ENCODE measurements at places on chromosomes 5 and 9. TPM values are rescaled to one million over a fixed set of nuclear protein-coding genes. Genes with fewer than 3 reads are reported as not detected.

ASPN gene
- 11.2 TPM for total RNA-seq

ARHGEF37 gene
- total RNA-seq = 1.8 TPM

ZNF618 gene
- 7.7 TPM for total RNA-seq

SPATA9 gene
- 0.47 TPM for total RNA-seq

DNM1 gene
- 63.7 TPM for total RNA-seq

PTPRD gene
- 13.1 TPM for total RNA-seq

Measured in bronchial smooth muscle cell (primary cell).